SK-N-SH (cell line): ENCODE measurements at places on chromosomes 5 and 9.

DNA sequence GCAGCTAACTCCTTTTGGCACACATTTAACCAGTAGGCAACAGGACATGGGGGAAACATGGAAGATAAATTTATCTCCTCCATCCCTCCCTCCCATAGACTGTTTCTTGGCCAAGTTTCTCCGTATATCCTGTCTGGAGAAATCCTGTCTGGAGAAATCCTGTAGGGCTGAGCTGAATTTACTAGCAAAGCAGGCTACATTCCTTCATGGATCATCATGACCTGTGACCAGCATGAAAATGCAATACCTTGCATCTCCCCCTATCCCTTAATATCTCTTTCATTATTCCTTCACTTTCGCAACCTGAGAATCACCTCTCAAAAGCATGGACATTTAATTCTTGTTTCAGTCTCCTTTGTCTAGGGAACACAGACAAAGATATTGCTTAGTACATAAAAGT is 379.1 kb downstream of the PSAT1 start:
- peaks cover 8% of the 10 kb centered on the region; the same call in 1 of the 2 replicates for H3K4me1 ChIP-seq
- peak overlapping the region; percentile 68 for H3K27ac ChIP-seq
- H3K4me3 ChIP-seq, result no peak overlapping the region
- no peaks in the 10 kb centered on the region for H3K27me3 ChIP-seq

DNA sequence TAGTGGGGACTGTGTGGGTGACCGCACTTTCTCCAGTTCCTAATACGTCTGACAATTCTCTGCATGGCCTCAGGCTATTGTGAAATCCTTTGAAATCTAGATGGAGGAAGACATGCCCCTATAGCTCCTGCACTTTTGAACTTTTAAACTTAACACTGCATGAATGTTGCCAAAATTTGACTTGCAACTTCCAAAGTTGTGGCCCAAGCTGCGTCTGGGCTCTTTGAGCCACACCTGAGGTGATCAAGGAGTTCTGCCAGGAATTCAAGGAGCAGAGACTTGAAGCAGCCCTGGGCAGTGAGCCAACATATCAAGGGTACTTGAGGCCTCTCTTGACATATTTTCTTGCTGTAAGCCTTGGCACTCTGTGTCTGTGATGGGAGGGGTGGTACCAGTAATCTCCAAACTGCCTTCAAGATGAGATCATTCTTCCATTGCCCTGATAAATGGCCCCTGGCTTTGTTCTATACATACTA is 1336.1 kb upstream of the CDH9 start:
- no peaks in the 10 kb centered on the region for H3K4me1 ChIP-seq
- no peaks in the 10 kb centered on the region for H3K27me3 ChIP-seq
- no peak for DNase-seq
- no peaks in the 10 kb centered on the region for H3K36me3 ChIP-seq
- no peak overlapping the region for H3K4me3 ChIP-seq
- H3K27ac ChIP-seq, result no peak overlapping the region

DNA sequence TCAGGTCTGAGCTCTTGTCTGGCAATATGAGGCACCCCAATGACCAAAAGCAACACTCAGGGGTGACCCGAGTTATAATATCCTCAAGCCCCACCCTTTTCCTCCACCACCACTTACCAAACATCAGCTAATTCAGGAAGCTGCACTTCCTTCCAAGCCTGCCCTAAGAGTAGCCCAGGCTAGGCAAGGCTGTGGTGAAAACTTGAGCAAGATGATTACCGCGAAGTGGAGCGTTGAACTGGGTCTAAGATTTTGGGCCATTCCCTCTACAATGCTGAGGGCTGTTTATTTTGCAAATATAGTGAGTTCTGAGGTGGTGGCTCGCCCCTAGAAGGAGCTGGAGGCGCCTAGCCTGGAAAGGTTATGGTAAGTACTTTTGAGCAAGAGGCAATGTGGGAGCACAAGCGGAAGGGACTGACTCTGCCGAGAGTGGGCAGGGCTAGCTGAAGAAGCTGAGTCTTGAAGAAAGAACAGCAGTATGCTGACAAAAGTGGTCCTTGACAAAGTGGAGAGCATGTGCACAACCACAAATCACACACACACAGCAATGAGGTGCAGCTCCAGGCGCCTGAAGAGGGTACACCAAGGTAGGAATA is at the start of gene HK3:
Gene HK3 (minus strand): TSS at position 51 of the 596 bp plus-strand sequence. CDS start 3,187 bp downstream, outside the sequence.
- no peak within 1 kb of the TSS for H3K27ac ChIP-seq
- peaks cover 32% of the 10 kb centered on the region for H3K36me3 ChIP-seq
- H3K4me3 ChIP-seq, result no peak within 1 kb of the TSS
- no peak for DNase-seq

GRCh38 chr5:53642061-53642460 is 81.6 kb downstream of the NDUFS4 start:
- no peak overlapping the region for H3K4me3 ChIP-seq
- DNase-seq, result no peak
- no peak overlapping the region for H3K27ac ChIP-seq
- H3K4me1 ChIP-seq, result peaks cover 3% of the 10 kb centered on the region; the same call in 1 of the 2 replicates

- no peaks in the 10 kb centered on the region; the same call in 1 of the 2 replicates for H3K27me3 ChIP-seq
- H3K4me3 ChIP-seq, result no peak overlapping the region
- H3K4me1 ChIP-seq, result no peaks in the 10 kb centered on the region
- DNase-seq, result no peak
- no peak overlapping the region for H3K27ac ChIP-seq
- no peaks in the 10 kb centered on the region for H3K36me3 ChIP-seq
Observed at GRCh38 chr9:33443047-33443446, 4.3 kb downstream of the AQP3 start.

DNA sequence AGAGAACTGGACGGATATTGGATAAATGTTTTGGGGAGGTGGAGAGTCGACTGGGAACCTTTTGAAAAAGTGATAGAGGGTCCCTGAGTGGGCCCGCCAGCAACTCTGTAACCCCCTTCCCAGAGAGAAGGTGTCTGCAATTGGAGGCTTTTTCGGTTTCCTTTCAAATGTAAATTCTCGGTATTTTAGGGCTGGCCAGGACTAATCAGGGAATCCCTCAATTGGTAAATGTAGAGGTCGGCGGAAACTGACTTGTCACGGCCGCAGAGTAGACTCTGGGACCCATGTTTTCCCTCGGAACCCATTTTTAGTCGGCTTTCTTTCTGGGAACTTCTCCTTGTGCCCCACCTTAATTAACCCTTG is 524 bp downstream of the CCNB1 start:
- H3K27me3 ChIP-seq, result no peaks in the 10 kb centered on the region
- H3K27ac ChIP-seq, result peak overlapping the region; percentile 74
- H3K4me1 ChIP-seq, result peaks cover 11% of the 10 kb centered on the region; the same call in 1 of the 2 replicates

DNA sequence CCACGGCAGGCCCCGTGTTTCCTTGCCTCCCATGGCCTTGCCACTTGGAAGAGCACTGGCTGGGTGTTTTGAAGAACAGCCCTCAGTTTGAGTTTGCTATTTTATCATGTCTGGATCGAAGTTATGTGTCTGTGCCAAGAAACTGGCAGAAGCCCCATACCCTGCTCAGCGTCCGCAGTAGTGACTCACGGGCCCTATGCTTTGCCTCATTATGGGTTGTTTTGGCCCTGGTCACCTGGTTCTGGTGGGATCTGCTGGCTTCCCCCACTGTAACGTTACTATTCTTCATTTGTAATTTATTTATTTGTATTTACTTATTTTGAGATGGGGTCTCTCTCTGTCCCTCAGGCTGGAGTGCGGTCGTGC is 42.3 kb upstream of the NKD2 start:
- H3K27ac ChIP-seq, result no peak overlapping the region
- peaks cover 33% of the 10 kb centered on the region for H3K27me3 ChIP-seq
- DNase-seq, result no peak
